ENCODE measurements at places on chromosomes 3 and 15.

DNA sequence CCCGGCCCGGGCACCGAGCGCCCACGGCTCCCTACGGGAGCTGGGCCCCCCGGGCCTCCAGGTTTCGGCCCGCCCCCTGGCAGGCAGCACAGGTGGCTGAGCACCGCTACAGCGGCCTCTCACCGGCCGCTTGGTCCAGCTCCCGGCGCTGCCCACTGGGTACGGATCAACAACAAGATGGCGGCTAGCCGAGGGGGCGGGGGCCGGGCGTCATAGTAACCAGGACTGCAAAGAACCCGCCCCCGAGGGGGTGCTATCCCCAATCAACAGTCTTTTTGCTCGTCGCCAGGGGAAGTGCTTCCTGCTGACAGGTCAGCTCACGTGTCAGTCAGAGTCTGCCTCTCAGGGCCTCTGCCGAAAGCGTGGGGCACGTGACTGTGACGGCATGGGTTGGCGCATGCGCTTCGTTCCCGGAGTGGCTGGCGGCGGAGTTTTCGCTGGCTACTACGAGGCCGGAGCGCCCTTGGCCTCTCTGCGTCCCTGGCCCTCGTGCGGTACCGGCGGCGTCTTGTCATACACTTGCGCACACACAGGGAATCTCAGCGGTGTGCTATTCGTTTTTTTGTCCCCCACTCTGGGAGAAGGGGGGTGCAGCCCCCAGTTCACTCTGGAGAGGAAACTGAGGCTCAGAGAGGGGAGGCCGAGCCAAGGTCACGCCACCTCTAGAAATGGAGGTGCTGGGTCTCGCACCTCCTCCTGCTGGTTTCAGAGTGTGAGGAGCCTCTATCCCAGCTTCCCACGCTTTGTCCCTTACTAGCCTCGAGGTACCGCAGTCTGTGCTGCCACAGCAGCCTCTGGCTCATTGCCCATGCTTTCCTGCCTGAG lies at the start of gene IP6K1:
TSS of gene IP6K1 (minus strand) at position 186 of the 825 bp plus-strand sequence. CDS start 38,502 bp downstream, outside the sequence.
- DNase-seq: peak; percentile 100

DNA sequence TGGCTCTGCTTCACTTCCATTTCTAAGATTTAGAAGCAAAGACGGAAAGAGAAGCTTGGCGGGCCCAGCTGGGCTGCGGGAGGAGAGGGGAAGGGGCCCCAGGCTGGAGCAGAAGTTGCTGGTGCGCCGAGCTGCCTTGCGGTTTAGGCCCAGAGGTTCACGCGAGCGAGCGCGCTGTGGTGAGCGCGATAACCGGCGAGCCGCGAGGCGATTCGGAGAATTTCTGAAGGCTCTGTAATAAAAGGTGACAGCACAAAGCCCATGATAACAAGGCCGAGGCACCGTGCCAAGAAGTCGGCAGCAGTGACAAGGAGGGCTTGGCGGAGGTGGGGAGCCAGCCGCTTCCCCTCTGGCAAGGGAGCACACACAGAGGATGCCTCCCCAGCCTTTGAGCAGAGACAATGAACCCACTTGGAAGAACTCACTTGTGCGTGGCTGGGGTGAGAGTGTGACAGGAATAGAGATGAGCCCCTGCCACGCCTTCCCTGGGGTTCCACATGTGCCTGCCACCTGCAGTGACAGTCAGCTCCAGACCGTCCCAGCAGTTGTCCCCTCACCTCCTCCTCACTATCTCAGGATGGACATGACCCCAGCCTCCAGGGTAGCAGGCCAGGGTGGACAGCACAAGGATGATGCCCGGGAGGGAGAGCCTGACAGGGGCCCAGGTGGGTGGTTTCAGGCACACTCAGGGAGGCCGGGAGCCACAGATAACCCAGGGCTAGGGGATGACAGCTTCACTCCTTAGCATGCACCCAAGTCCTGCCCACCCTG lies 315.2 kb downstream of the UACA start:
- no peak for DNase-seq

DNA sequence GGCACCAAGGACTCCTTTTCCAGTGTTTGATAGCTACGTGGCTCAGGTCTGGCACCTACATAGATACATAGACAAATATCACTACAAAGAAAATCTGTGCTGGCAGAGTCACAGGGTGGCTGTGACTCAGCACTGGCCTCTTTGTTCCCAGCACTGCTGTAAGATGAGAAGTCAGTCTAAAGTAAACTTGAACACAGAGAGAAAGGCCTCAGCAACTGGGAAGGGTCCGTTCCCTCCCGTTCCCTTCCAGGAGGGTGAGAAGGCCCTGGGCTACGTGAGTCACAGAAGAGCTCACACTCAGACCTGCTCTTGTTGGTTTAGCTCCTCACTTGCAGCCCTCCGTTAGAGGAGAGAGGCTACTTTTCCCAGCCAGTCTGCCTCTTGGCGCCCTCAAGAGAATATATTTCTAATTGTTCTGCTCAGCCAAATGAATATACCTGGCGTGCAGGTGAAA lies 23.1 kb downstream of the ANXA2 start:
- DNase-seq: no peak

DNA sequence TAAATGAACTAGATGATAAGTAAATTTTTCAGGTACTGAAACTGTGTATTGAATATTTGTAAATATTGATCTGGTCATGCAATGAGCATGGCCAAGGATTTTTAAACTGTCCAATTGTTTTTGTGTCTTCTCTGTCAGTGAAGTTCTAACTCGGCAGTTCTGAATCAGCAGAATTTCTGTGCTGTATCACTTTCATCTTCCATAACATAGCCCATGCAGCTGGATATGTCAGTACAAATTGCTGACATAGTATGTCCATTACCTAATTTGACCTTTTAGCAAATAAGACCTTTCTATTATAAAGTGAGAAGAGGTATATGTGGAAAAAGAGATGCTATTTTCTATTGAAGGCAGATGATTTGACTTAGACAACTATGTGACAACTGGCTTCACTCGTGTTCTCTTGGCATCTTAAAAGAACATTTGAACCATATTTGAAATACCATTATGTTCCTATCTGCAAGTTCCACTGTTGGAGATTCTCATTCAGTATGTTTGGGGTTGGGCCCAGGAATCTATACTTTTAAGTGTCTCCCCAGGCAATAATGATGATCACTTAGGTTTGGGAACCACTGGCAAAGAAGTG lies 90.4 kb downstream of the CMSS1 start:
- no peak for DNase-seq

- DNase-seq: no peak
Measured at GRCh38 chr15:56886363-56886931, 32.0 kb upstream of the TCF12 start.

GRCh38 chr3:172034786-172035685 lies 4.3 kb upstream of the FNDC3B start:
- no peak for DNase-seq

DNA sequence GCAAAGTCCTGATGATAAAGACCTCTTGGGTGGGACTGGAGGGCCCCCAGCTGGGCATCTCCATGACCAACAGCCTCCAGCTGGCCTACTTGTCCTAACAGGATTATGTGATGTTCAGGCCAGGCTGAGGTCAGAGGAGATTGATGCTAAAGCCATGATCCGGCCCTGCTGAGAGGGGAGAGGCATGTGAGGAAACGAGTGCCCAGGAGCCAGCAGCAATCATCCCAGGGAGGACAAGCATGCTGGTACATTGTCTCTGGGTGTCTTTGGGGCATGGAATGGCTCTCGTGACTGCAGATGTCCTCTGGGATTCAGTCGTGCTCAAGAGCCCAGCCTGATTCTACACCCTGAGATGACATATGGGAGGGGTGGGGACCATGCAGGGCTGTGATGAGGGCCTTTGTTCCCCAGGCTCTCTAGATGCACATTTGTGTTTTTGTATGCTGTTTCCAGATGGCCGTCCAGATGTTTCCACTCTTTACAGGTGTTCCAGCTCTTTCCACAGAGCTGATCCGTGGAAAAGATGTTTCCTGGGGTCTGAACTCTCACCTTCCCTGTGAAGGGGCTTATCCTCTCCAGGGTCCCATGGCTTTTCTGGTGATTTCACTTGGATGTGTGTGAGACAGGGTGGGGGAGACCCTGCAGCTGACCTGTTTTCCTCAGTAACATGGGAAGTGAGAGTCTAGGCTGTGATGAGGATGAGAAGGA lies 20.2 kb downstream of the SLC24A1 start:
- DNase-seq: no peak

DNA sequence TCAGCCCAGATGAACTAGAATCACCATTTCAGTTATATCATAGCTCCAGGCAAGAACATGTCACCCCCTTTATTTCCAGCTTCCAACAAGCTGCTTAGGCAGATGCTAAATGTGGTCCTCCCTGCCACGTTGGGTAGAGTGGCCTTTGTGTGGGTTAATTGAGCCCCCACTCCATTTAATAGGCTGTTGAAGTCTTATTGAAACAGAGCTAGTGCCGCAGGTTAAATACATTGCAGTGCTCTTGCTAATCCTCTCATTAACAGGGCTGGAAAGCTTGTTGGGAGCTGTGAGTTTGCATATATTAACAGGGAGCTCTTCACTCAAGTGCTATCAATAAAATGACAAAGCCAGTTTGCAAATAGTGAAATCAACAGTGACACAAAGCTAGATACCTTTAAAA lies 248.4 kb upstream of the CMC1 start:
- no peak for DNase-seq

GRCh38 chr3:147364771-147365170 lies 41.6 kb downstream of the ZIC4 start:
- no peak for DNase-seq

DNA sequence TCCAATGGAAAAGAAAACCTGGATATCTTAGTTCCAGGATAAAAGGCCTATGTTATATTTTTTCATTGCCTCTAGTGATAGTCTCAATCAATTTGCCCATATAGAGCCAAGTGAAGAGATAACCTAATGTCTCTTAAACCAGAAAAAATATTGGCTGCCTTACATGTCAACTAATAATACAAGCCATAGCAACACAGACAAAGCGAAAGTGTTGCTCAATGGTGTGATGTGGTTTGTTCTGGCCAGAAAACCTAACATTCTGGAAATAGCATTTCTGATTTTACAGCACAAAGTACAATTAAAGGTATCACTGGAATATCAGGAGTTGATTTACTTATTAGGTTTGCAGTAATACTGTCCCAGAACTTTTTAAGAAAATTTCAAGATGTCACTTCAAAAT lies 101.5 kb downstream of the ATP8B4 start:
- no peak for DNase-seq

Data from stimulated activated CD8-positive, alpha-beta memory T cell treated with anti-CD3 and anti-CD28 coated beads, Interleukin-15, amount 100 ng/mL, for 48 hours (primary cell).